Tibial artery (tissue), 4 donors: ENCODE measurements at places on chromosomes 3 and 15.

- no peak for DNase-seq
- H3K4me3 ChIP-seq: no peak overlapping the region
- H3K4me1 ChIP-seq: no peaks in the 10 kb centered on the region
- H3K36me3 ChIP-seq: no peaks in the 10 kb centered on the region
Measured at GRCh38 chr3:195114786-195115599, 156.0 kb downstream of the XXYLT1 start.

GRCh38 chr15:59896663-59897074 lies 107.4 kb upstream of the FOXB1 start:
- no peak overlapping the region for H3K4me3 ChIP-seq
- no peak for DNase-seq
- no peaks in the 10 kb centered on the region for H3K36me3 ChIP-seq
- no peak overlapping the region for H3K27ac ChIP-seq
- H3K27me3 ChIP-seq: peaks cover 2% of the 10 kb centered on the region

DNA sequence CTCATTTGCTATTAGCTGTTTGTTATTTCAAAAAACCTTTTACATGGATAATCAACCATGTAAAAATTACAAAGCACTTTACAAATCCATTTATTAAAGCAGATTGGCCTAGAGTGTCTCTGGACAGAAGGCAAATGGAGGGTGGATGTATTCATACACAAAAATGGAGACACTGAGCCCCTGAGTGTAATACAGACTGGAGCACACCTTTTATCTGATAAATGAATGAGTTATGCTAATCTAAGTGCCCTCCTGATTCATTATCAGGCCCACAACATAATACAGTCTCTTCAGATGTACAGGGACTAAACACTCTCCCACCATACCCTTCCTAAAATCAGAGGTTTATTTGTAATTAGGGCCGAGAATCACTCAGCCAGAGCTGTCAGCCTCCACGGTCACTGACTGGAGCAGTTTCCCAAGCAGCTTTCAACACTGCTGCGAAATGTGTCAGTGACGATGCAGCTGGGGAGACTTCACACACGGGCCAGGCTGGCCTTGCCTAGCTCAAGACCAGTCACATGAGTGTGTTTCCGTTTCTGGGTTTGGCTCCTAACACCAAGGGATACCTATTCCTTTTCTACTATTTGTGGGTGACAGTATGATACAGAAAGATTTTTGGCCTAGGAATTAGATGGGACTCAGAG lies 271.8 kb downstream of the ZIC1 start:
- no peak overlapping the region for H3K27ac ChIP-seq
- no peaks in the 10 kb centered on the region for H3K27me3 ChIP-seq
- no peak for DNase-seq
- no peak overlapping the region for H3K4me3 ChIP-seq
- H3K36me3 ChIP-seq: no peaks in the 10 kb centered on the region

GRCh38 chr3:103388214-103388613 lies 953.4 kb downstream of the ZPLD1 start:
- H3K27ac ChIP-seq: no peak overlapping the region
- H3K4me1 ChIP-seq: no peaks in the 10 kb centered on the region
- no peaks in the 10 kb centered on the region for H3K27me3 ChIP-seq
- H3K36me3 ChIP-seq: no peaks in the 10 kb centered on the region

- H3K4me3 ChIP-seq: no peak overlapping the region
- peaks cover 25% of the 10 kb centered on the region for H3K4me1 ChIP-seq
- no peak overlapping the region for H3K27ac ChIP-seq
- H3K27me3 ChIP-seq: no peaks in the 10 kb centered on the region
Measured at GRCh38 chr15:26773917-26774316, 1.1 kb upstream of the GABRB3 start.

DNA sequence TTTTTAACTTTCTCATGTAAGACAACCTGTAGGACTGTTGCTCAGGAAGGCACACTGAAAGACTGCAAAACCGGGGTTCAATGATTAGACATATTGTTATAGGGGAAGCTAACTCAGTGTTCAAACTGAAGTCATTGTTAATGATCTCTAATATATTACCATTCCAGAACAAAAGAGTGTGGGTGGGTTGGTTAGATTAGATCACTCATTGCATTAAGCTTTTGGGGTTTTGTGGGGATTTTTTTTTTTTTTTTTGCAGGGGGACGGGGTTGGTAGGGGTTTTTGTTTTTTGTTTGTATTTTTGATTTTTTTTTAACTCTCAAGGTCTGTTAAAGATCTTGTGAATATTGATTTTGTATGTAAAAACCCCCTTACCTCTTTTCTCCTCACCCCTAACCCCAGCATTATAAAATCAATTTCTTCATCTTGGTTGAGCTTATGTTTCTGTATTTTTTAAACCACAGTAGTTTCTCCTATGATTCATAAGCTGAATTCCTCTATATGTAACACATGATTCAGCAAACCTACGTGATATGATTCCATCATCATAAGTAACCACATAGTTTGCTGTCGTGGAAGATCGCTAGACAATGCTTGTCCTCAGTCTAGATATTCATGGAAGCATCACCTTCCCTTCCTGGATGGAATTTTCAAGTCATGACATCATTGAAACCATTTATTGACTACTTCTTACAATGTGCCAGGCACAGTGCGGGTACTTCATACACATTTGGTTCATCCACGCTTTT lies 544.1 kb upstream of the MDFIC2 start:
- H3K36me3 ChIP-seq: no peaks in the 10 kb centered on the region
- H3K27ac ChIP-seq: no peak overlapping the region
- DNase-seq: no peak

DNA sequence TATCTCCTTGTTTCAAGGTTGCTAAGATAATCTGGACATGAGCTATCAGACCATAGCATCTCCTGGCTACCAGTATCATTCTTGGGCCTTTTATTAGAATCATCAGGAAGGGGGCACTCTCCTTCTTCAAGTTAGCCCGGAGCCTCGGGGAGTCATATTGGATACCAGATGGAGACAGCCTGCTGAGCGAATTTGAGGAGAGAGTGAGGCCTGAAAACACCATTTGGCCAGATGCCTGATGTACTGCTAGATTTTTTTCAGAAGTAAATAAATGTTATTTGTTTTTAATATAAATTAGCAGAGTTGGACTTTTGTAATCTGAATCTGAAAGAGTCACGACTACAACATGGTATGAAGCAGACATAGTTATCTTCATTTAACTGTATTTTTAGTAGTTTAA lies 848.6 kb downstream of the IGSF11 start:
- no peak overlapping the region for H3K4me3 ChIP-seq
- no peak for DNase-seq
- no peak overlapping the region for H3K27ac ChIP-seq
- no peaks in the 10 kb centered on the region for H3K4me1 ChIP-seq
- no peaks in the 10 kb centered on the region for H3K27me3 ChIP-seq

DNA sequence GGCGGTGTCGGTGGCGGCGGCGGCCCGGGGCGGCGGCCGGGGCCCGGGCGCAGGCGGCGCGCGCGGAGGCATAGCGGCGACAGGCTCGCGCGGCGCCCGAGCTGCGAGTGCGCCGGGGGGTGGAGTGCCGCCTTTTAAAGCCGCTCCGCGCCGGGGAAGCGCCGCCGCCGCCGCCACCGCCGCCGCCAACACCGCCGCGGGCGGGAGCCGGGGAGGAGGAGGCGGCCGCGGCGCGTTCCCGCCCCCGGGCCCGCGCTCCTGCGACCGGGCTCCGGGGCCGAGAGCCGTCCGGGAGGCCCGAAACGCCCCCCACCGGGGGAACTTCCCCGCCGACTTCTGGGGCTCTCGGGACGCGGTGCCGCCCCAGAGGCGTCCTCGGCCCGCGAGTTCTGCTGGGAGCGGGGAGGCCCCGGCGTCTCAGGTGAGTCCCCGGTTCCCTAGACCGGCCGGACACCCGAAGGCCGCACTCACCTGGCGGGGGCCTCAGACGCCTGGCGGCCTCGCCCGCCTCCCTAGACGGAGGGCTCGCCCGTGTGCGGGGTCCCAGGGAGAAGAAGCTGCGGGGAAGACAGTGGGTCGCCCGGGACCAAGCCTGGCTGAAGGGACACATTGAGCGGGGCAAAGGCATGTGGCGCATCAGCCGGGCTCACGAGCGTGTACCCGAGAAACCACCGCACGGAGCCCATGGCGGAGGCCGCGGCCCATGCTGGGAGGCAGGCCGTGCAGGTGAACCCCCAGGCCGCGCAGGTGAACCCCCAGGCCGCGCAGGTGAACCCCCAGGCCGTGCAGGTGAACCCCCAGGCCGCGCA lies at the start of gene PCSK6:
PCSK6 (minus strand) TSS at position 109 of the 809 bp plus-strand sequence; CDS start at position 72, 37 bp downstream.
- DNase-seq: no peak
- peaks cover 45% of the 10 kb centered on the region for H3K27me3 ChIP-seq
- H3K4me1 ChIP-seq: peaks cover 12% of the 10 kb centered on the region
- no peaks in the 10 kb centered on the region for H3K36me3 ChIP-seq
- H3K27ac ChIP-seq: no peak within 1 kb of the TSS
- H3K4me3 ChIP-seq: peak within 1 kb of the TSS; percentile 16

DNA sequence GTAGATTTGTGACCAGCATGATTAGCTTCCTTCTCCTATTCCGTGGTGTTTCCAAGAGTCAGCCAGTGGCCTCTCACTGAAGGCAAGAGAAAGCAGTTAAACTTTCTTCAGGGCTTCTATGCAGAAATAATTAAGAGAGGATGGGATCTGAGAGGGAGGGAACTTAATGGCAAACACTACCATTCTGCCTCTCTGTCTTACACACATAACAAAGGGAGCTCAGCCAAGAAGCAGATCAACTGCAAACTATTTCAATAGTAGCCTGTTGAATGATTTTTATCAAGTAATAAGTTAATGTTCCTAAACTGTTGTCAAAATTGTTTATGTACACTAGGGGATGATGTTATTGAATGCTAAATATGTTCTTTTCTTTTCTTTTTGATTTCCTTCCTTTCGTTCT lies 11.8 kb downstream of the OXSR1 start:
- H3K36me3 ChIP-seq: no peaks in the 10 kb centered on the region
- no peaks in the 10 kb centered on the region for H3K4me1 ChIP-seq
- DNase-seq: no peak
- no peak overlapping the region for H3K4me3 ChIP-seq

GRCh38 chr3:197302696-197303341 lies 4.4 kb upstream of the DLG1 start:
- no peaks in the 10 kb centered on the region for H3K27me3 ChIP-seq
- H3K36me3 ChIP-seq: no peaks in the 10 kb centered on the region
- H3K4me3 ChIP-seq: no peak overlapping the region

DNA sequence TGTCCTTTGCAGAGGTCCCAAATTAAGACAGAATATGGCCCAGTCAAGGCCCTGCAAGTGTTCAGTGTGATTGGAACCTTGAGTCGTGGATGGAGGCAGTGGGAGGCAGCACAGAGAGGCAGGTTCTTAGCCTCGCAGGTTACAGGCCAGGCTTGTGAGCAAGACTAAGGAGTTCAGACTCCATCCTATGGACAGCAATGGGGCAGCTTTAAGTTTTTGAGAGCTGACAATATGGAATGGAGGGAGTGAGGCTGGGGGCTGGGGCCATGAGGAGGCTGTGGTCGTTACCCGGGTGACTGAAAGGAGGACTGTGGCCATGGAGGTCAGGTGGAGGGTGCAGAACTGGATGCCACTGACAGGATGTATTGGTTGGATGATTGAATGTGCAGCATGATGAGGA lies 74.1 kb upstream of the PRR23C start:
- no peaks in the 10 kb centered on the region for H3K36me3 ChIP-seq
- H3K4me3 ChIP-seq: no peak overlapping the region
- DNase-seq: no peak
- no peak overlapping the region for H3K27ac ChIP-seq

- H3K27ac ChIP-seq: no peak overlapping the region
- no peaks in the 10 kb centered on the region for H3K4me1 ChIP-seq
- H3K36me3 ChIP-seq: peaks cover 11% of the 10 kb centered on the region
- no peak for DNase-seq
- no peaks in the 10 kb centered on the region for H3K27me3 ChIP-seq
Measured at GRCh38 chr3:36871379-36872126, 73.3 kb downstream of the TRANK1 start.

- H3K4me3 ChIP-seq: no peak overlapping the region
- no peak for DNase-seq
- H3K27me3 ChIP-seq: no peaks in the 10 kb centered on the region
- no peak overlapping the region for H3K27ac ChIP-seq
- H3K36me3 ChIP-seq: no peaks in the 10 kb centered on the region
- H3K4me1 ChIP-seq: no peaks in the 10 kb centered on the region
Measured at GRCh38 chr3:17672506-17672905, 69.9 kb downstream of the TBC1D5 start.

DNA sequence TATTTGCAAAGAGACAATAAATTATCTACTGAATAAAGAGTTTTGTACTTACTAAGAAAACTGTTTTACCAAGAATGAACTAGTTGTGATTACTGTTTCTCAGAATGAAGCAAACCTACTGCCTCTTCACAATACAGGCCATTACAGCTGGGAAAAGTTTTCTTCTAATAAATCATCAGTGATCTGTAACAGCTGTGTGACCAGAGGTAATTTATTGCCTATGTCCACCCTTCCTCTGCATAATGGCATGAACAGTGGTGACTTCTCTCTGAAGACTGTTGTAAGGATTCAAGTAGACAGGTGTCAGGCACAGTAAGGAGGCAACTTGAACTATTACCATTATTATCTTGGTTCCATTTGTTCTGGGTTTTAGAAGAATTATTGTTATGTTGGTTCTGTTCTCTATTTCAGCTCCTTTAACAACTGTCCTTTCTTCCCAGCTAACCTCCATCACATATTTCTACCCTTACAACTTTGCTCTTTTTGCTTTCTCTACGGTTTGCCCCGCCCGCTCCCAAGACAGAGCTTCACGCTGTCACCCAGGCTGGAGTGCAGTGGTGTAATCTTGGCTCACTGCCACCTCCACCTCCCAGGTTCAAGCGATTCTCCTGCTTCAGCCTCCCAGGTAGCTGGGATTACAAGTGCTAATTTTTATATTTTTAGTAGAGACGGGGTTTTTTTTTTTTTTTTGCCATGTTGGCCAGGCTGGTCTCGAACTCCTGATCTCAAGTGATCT lies 51.5 kb downstream of the PRKAR2A start:
- H3K27ac ChIP-seq: no peak overlapping the region
- H3K36me3 ChIP-seq: no peaks in the 10 kb centered on the region
- DNase-seq: no peak
- no peak overlapping the region for H3K4me3 ChIP-seq
- no peaks in the 10 kb centered on the region for H3K27me3 ChIP-seq
- peaks cover 6% of the 10 kb centered on the region for H3K4me1 ChIP-seq

- no peak for DNase-seq
- H3K4me1 ChIP-seq: no peaks in the 10 kb centered on the region
- H3K4me3 ChIP-seq: no peak overlapping the region
- H3K27ac ChIP-seq: no peak overlapping the region
Measured at GRCh38 chr3:69426291-69426966, 40.5 kb upstream of the FRMD4B start.

GRCh38 chr15:43246261-43246774 lies 20.4 kb downstream of the TGM5 start:
- H3K4me1 ChIP-seq: no peaks in the 10 kb centered on the region
- H3K27me3 ChIP-seq: no peaks in the 10 kb centered on the region

GRCh38 chr3:160568989-160569388 lies 3.6 kb upstream of the KPNA4 start:
- H3K27ac ChIP-seq: no peak overlapping the region
- no peaks in the 10 kb centered on the region for H3K36me3 ChIP-seq
- no peaks in the 10 kb centered on the region for H3K4me1 ChIP-seq
- no peak overlapping the region for H3K4me3 ChIP-seq
- DNase-seq: no peak
- H3K27me3 ChIP-seq: no peaks in the 10 kb centered on the region
